ENCODE measurements at places on chromosomes 3 and 15. TPM values are rescaled to one million over a fixed set of nuclear protein-coding genes. Genes with fewer than 3 reads are reported as not detected.

DNA sequence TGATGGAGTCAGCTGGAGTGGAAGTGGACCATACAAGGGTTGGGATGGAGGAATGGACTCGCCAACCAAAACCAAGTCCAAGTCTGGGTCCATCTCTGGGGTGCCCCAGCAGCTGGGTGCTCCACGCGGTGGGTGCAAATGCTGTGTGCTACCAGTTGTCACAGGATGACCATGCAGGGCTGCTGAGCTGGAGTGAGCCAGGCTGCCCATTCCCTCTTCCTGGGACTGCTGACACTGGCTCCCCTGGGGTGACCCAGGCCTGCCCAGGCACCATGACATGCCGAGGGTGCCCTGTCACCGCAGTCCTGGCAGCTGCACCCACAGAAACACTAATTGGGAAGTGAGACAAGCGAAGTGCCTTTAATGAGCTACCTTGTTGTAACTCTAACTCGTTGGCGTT is 140.2 kb downstream of the TPRA1 start:
- peak; percentile 29 for DNase-seq

The GHSR gene
- total RNA-seq = not detected

- no peak for DNase-seq
Measured at GRCh38 chr15:31276596-31277298, 49.9 kb upstream of the KLF13 start.

The MME gene
- 37.4 TPM for total RNA-seq

The CHDH gene
- 12.7 TPM for total RNA-seq

- no peak for DNase-seq
Measured at GRCh38 chr15:100372739-100373119, 31.0 kb upstream of the ADAMTS17 start.

The CX3CR1 gene
- not detected for total RNA-seq

GRCh38 chr3:73504239-73504638 is 120.5 kb downstream of the PDZRN3 start:
- no peak for DNase-seq

The PLSCR2 gene
- total RNA-seq = 34.6 TPM

DNA sequence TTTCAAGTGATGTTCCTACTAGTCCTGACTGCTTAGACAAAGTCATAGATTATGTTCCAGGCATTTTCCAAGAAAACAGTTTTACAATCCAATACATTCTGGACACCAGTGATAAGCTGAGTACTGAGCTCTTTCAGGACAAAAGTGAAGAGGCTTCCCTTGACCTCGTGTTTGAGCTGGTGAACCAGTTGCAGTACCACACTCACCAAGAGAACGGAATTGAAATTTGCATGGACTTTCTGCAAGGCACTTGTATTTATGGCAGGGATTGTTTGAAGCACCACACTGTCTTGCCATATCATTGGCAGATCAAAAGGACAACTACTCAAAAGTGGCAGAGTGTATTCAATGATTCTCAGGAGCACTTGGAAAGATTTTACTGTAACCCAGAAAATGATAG is 3.8 kb downstream of the TIPARP start:
- no peak for DNase-seq

- DNase-seq = no peak
Measured at GRCh38 chr3:167066977-167067786, 312.9 kb downstream of the ZBBX start.

The ALDH1A3 gene
- total RNA-seq = 7.4 TPM

DNA sequence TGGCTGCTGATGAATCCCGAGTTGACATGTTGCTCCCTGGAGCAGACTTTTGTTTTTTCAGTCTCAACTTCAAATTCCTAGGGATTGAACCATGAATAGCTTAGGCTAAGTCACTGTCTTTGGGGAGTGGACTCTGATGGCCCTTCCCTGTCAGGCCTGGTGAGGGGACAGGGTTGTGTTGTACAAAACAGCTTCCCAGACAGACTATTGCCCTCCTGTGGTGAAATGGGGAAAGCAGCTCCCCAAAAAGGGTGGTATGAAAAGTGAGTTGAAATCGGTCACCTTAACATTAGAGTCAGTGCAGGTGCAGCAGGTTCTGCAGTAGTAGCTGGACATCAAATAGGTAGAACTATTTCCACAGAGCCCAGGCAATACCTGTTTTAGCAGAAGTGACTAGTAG is 775.6 kb downstream of the ROBO2 start:
- peak; percentile 68 for DNase-seq

The RHOV gene
- total RNA-seq = 2.5 TPM

DNA sequence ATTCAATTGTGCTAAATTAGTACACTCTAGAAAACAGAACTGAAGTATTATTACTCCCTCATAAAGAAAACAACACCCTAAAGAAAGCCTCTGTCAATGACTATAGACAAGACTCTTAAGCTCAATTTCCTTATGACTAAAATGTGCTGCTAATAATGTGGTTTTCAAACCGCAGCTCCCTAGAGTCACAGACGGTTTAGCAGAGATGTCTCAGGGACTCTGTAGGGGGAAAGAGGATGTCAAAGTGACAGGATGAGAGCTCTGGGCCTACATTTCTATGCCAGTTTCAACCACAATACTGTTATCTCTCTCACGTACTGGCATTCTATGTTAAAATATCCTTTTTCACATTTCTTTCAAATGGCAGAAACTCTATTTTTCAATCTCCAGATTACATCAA is 37.6 kb upstream of the WDR49 start:
- no peak for DNase-seq

The RTP1 gene
- total RNA-seq = 1.4 TPM
